ENCODE measurements at places on chromosomes 11 and 22. TPM values are rescaled to one million over a fixed set of nuclear protein-coding genes. Genes with fewer than 3 reads are reported as not detected.

DNA sequence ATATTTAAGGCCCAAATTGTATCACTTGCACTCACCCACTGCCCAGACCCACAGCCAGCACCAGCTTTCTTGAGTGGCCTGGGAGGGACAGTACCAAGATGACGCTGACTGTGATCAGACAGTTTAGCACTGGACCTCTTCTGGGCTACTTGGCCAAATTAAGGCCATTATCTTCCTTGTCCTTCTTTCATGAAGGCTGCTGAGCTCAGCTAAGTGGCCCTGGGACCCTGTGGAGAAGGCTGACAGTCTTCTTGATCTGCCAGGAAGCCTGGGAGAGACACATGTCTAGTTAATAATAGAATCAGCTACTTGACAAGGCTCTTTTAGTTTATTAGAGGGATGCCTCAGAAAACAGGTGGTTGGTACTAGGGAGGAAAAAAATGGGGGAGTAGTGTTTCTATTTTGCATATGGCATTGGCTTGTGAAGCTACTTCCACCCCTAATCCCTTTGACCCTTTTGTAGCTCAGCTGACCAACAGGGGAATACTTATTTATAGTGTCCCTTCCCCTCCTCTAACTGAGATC lies 127.9 kb upstream of the NTM start:
- H3K36me3 ChIP-seq, result no peaks in the 10 kb centered on the region
- H3K4me3 ChIP-seq, result no peak overlapping the region
- H3K27me3 ChIP-seq, result peaks cover 10% of the 10 kb centered on the region
- no peak for DNase-seq
- no peaks in the 10 kb centered on the region for H3K4me1 ChIP-seq

Gene VPREB3
- total RNA-seq, result not detected

Gene SPI1
- total RNA-seq, result not detected

DNA sequence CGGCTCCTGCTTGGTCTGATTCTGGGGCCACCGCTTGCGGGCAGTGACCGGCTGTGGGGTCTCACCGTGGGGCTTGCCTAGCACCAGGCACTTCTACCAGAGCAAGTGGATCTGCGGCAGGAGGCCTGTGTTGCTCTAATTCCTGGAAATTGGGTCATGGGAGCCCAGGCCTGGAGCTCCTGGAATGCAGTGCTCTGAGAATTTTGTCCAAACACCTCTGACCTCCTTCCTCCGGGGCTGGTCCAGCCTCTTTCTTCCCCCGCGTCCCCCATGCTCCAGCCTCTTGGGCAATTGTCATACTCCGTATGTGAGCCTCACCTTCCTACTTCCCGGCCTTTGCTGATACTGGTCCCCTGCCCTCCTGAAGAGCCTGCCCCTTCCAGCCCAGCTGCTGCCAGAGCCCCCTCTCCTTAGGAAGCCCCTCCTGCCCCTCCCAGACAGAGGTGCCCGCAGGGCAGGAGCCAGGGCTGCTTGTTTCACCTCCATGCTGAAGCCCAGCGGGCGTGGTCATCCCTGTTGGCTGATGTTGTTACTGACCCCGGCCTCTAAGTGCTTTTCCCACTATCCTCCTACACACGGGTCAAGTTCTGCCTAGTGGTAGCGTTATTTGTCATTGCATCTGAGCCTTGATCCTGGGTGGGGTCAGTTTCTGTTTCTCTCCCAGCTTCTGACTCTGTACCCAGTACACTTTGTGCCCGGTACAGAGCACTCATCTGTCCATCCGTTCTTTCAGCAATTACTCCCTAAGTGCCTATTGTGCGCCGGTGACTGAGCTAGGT lies 9.6 kb downstream of the MGAT3 start:
- no peak for DNase-seq
- H3K4me3 ChIP-seq, result no peak overlapping the region
- peaks cover 34% of the 10 kb centered on the region for H3K4me1 ChIP-seq
- H3K27me3 ChIP-seq, result no peaks in the 10 kb centered on the region

- H3K27me3 ChIP-seq, result no peaks in the 10 kb centered on the region
- peaks cover 23% of the 10 kb centered on the region for H3K4me1 ChIP-seq
- H3K27ac ChIP-seq, result no peak overlapping the region
- no peak overlapping the region for H3K4me3 ChIP-seq
- H3K36me3 ChIP-seq, result peaks cover 11% of the 10 kb centered on the region
Observed at GRCh38 chr11:64223001-64223651, 2.9 kb downstream of the TRPT1 start.

GRCh38 chr11:2963112-2963754 lies 28.9 kb downstream of the NAP1L4 start:
- peak overlapping the region; percentile 39 for H3K27ac ChIP-seq
- peaks cover 38% of the 10 kb centered on the region for H3K4me1 ChIP-seq
- H3K36me3 ChIP-seq, result peaks cover 81% of the 10 kb centered on the region

DNA sequence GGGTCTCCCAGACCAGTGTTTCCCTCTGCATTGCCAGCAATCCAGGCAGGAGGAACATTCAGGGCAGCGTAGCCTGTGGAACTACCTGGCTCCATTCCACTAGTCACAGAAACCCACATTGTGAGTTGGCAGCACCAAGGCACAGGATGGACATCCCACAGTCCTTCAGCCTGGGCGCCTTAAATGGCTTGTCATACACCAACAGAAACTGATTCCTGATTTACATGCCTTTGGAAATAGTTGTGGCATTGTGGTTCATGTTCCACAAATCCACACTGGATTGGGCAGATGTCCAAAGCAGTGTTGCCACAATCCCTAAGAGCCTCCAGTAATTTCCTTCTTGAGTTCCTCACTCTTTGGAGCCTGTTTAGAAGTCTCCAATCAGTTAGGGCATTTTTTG lies 225.6 kb downstream of the BLID start:
- no peaks in the 10 kb centered on the region for H3K4me1 ChIP-seq
- H3K27ac ChIP-seq, result no peak overlapping the region
- H3K36me3 ChIP-seq, result no peaks in the 10 kb centered on the region
- DNase-seq, result no peak
- H3K27me3 ChIP-seq, result no peaks in the 10 kb centered on the region

Gene SHANK3
- 0.04 TPM for total RNA-seq

Gene GSTT2B
- total RNA-seq, result not detected

DNA sequence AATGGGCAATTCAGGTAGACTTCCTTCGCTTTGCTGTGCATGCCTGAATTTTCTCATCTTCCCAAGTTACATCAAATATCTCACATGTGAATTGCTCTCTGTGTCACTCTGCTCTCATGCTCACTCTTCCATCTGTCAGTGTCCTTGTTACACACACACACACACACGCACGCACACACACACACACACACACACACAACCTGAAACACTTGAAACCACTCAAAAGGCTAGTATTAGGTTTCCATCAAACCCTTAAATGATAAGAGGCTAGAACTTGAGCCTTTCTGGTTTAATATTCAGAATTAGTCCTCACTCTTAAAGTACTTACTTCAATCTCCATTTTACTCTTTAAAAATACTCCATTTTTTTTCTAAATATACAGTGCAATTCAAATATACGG lies 282.4 kb downstream of the C11orf87 start:
- no peaks in the 10 kb centered on the region for H3K4me1 ChIP-seq
- no peak overlapping the region for H3K27ac ChIP-seq

Gene TEAD1
- total RNA-seq, result 0.15 TPM

DNA sequence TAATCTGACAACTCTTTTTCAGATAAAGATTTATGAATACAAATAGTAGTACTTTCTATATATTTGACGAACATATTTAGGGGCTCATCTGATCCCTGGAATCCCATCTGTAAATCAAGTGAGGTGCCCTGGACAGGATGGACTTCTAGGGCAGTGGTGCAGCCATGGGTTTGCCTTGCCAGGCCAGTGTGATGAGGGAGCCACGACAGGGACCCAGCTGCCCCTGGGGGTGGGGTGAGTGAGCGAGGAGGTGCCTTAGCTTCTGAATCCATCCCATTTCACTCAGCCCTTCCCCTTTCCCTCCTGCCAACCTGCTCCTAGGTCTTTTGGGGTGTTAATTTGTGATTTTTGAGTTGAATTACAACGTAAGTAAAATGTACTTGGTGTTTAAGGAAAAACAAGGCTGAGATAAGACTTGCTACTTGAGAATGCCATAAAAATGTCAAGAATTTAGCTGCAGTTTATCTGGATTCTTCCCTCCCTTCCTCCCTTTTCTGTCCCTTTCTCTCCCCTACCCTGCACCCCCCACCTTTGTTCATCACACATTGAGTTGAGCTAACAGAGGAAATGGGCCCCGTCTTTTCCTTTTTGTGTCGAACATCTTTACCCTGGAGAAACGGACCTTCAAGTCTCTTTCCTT lies 60.8 kb downstream of the PPFIBP2 start:
- no peak for DNase-seq
- H3K27me3 ChIP-seq, result peaks cover 25% of the 10 kb centered on the region

- peaks cover 74% of the 10 kb centered on the region for H3K4me1 ChIP-seq
- H3K27ac ChIP-seq, result peak overlapping the region; percentile 94
- peak overlapping the region; percentile 1 for H3K4me3 ChIP-seq
- peaks cover 7% of the 10 kb centered on the region for H3K36me3 ChIP-seq
- no peaks in the 10 kb centered on the region for H3K27me3 ChIP-seq
Observed at GRCh38 chr11:123086305-123086704, 24.4 kb upstream of the HSPA8 start.

- peak overlapping the region; percentile 39 for H3K27ac ChIP-seq
- no peak for DNase-seq
- peaks cover 98% of the 10 kb centered on the region for H3K4me1 ChIP-seq
- peaks cover 6% of the 10 kb centered on the region for H3K36me3 ChIP-seq
- peak overlapping the region; percentile 31 for H3K4me3 ChIP-seq
Observed at GRCh38 chr11:102469196-102469821, 16.7 kb upstream of the TMEM123 start.

Gene CCDC116
- total RNA-seq, result 0.97 TPM

- no peak for DNase-seq
- H3K4me3 ChIP-seq, result no peak overlapping the region
- H3K27me3 ChIP-seq, result no peaks in the 10 kb centered on the region
- no peaks in the 10 kb centered on the region for H3K4me1 ChIP-seq
- H3K27ac ChIP-seq, result no peak overlapping the region
Observed at GRCh38 chr11:1345737-1346513, 36.5 kb upstream of the TOLLIP start.

DNA sequence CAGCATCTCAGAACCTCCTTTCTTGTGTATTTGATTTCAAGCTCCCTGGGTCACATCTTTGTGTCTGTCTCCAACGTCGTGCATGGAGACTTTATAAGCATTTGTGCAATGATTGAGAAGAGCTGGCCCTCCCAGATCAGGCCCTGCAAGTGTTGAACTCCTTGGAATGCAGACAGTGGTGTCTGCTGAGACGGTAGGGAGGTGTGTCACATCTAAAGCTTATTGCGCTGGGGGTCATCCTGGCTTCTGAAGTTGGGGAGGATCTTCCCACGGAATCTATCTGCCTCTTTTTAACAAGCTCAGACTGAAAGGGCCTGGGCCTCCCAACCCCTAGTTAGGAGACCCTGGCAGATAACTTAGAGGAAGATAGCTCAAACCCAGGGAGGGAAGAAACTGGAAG lies 6.7 kb downstream of the APLNR start:
- no peak for DNase-seq
- H3K27me3 ChIP-seq, result peaks cover 50% of the 10 kb centered on the region
- no peak overlapping the region for H3K4me3 ChIP-seq

- H3K27me3 ChIP-seq, result peaks cover 2% of the 10 kb centered on the region
- H3K27ac ChIP-seq, result no peak overlapping the region
- no peak overlapping the region for H3K4me3 ChIP-seq
- no peaks in the 10 kb centered on the region for H3K4me1 ChIP-seq
- no peak for DNase-seq
Observed at GRCh38 chr11:70846781-70847655, 405.4 kb downstream of the SHANK2 start.

- H3K27ac ChIP-seq, result no peak overlapping the region
- H3K36me3 ChIP-seq, result no peaks in the 10 kb centered on the region
Observed at GRCh38 chr11:44813401-44813800, 86.6 kb downstream of the TSPAN18 start.

- no peak overlapping the region for H3K27ac ChIP-seq
- H3K4me3 ChIP-seq, result no peak overlapping the region
- no peaks in the 10 kb centered on the region for H3K4me1 ChIP-seq
- H3K27me3 ChIP-seq, result no peaks in the 10 kb centered on the region
- no peak for DNase-seq
- no peaks in the 10 kb centered on the region for H3K36me3 ChIP-seq
Observed at GRCh38 chr11:20626279-20626678, 26.9 kb downstream of the SLC6A5 start.

DNA sequence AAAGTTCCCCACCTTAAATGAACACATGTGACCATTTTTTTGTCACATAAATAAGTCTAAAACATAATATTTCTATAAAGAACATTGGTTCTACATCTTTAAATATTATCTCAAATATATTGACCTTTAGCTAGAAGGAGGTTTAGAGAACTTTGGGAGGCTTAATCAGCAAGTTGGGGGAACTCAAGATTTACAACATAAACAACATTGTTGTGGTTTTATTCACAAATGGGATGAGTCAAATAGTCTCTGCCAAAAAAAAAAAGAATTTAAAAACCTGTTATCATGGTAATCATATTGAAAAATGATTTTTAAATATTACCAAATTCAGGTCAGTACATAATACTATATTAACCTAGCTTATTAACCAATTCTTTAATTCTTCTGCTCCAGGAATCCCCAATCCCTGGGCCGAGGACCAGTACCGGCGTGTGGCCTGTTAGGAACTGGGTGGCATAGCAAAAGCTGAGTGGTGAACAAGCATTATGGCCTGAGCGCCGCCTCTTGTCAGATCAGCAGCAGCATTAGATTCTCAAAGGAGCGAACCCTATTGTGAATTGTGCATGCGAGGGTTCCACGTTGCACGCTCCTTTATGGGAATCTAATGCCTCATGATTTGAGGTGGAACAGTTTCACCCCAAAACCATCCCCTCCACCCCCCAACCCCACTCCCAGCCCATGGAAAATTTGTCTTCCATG lies 98.2 kb downstream of the RDX start:
- H3K27ac ChIP-seq, result no peak overlapping the region
- H3K4me1 ChIP-seq, result peaks cover under 1% of the 10 kb centered on the region

DNA sequence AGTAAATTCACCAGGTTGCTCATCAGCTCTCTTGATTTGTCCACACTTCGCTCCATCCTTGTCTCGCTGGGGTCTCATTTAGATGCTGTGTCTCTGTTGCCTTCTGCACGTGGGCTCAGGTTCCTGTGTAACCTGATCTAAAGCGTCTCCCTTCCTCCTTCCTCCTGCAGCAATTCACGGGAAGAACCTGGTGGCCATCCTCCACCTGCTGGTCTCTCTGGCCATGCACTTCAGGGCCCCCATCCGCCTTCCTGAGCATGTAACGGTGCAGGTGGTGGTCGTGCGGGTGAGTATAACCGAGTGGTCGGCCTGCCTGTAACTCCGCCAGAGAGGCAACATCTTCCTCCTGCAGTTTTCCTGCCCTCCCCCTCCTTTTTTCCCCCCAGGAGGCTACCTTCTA lies 48.0 kb upstream of the PARVG start:
- H3K36me3 ChIP-seq, result peaks cover 22% of the 10 kb centered on the region
- no peak overlapping the region for H3K4me3 ChIP-seq
- H3K27me3 ChIP-seq, result no peaks in the 10 kb centered on the region

DNA sequence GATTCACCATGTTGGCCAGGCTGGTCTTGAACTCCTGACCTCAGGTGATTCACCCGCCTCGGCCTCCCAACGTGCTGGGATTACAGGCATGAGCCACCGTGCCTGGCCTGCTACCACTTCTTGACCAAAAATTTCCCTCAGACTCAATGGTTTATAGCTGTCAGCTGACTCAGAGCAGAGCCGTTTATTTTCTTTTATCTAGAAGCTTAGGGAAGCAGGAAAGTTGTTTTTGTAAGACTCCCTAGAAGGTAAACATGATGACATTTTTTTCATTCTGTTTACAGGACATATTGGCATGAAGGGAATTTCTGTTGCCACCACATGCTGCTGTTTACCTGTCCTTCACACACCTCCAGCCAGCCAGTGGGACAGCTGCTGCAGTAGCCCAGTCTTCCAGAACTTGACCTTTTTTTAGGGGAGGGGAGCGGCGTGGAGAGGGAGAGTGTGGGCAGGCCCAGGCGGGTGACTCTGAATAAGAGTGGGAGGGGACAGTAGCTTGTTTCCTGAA lies 56.1 kb upstream of the PTPRJ start:
- peak overlapping the region; percentile 72 for H3K27ac ChIP-seq
- peaks cover 6% of the 10 kb centered on the region for H3K36me3 ChIP-seq
- H3K4me1 ChIP-seq, result peaks cover 47% of the 10 kb centered on the region
- DNase-seq, result no peak
